ENCODE measurements at places on chromosomes 6 and 20.

GRCh38 chr20:44135012-44135412, 52.0 kb downstream of the JPH2 start:
- DNase-seq = no peak

DNA sequence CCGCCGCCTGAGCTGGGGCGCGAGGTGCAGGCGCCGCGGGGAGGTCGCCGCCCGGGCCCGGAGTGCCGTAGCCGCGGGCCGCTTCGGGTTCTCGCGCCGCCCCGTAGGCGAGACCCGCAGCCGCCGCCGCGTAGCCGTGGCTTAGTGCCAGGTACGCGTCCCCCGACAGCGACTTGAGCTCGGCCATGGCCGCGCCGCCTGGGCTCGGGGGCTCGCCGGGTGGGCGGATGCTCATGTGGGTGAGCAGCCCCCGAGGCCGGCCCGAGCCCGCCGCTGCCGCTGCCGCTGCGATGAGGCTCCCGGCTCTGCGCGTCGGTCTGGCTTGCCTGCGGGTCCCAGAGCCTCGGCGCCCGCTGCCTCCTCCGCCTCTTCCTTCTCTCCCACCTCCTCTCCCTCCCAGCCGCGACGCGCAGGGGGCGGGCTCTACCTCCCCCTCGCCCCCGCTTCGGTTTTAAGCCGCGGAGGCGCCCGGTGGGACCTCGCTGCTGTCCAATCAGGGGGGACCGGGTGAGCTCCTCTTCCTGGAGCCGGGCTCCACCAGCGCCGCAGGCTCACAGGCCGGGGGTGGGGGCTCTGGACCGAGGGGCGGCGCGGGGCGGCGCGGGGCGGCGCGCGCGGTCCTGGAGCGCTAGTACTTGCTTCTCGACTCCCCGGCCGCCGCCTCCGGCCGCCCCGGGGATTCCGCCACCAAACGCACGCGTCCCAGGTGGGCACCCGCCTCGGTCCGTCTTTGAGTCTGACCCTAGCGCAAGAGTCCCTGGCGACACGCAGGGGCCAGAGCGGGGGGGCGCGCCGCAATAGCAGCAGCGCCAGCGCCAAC, at the start of gene BHLHE23:
Gene BHLHE23, minus strand, starts transcription at position 425 of the 820 bp plus-strand sequence. Its CDS starts 190 bp downstream, at position 235.
- no peak for DNase-seq

DNA sequence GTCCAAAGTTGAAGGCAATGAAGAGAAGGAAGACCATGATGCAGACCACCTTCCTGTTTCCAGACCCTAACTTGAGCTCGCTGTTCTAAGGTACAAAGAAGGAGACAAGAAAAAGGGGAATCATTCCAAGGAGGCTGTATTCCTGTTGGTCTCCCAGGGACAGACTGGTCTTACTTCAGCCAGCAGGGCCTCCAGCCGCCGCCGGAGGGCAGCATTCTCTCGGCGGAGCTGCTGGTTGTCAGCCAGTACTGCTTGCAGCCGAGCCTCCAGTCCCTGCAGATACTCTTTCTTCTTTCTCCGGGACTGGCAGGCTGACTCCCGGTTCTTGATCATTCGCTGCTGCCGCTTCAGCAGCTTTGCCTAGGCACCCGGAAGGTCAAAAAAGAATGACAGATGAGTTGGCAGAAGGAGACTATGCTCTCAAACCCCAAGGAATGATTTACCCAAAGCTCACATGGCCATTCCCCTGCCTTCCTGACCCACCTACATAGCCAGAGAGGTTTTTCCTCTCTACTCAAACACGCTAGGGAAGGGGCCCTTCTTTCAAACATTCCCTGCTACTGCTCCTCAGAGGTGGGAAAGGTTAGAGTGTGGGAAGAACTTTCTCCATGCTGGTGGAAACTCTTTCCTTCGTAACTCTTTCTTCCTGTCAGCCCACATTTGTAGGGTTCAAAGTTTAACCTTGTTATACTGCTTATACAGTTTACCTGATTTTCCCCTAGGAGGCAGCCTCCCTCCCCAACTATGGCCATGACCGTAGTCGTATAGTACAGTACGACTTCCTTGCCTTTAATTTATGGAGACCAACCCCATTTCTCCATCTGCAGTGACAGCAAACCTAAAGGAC, 9.0 kb downstream of the ATF6B start:
- DNase-seq = peak; percentile 56

- no peak for DNase-seq
These were observed 86.1 kb downstream of the LINC00237 start for GRCh38 chr20:21019814-21020658.

GRCh38 chr6:84842525-84843166, 78.2 kb upstream of the TBX18 start:
- DNase-seq = no peak
